Colonic mucosa (tissue), 4 donors: ENCODE measurements at places on chromosomes 2 and 18. TPM values are rescaled to one million over a fixed set of nuclear protein-coding genes. Genes with fewer than 3 reads are reported as not detected.

C18orf32 gene
- 63.6 TPM for total RNA-seq

COLEC12 gene
- total RNA-seq = 4.7 TPM

FAM237A gene
- not detected for total RNA-seq

PRKAG3 gene
- not detected for total RNA-seq

EGR4 gene
- not detected for total RNA-seq

AOX1 gene
- 3.3 TPM for total RNA-seq

ERBB4 gene
- total RNA-seq = 0.05 TPM

SLC4A3 gene
- total RNA-seq = 0.72 TPM

SLC16A14 gene
- 5.3 TPM for total RNA-seq

CXCR1 gene
- total RNA-seq = not detected

TFPI gene
- 8.8 TPM for total RNA-seq

DCAF17 gene
- total RNA-seq = 9.7 TPM

KRTCAP3 gene
- 91.8 TPM for total RNA-seq

CABYR gene
- total RNA-seq = 1.6 TPM

COX5B gene
- total RNA-seq = 720 TPM

STAT4 gene
- total RNA-seq = 2.1 TPM

ATL2 gene
- total RNA-seq = 54.9 TPM

TWIST2 gene
- 2.7 TPM for total RNA-seq

DUSP2 gene
- 5.1 TPM for total RNA-seq

EML4 gene
- 103 TPM for total RNA-seq

INO80D gene
- 20.2 TPM for total RNA-seq

ACADL gene
- 0.12 TPM for total RNA-seq

DCC gene
- 0.10 TPM for total RNA-seq

COLEC11 gene
- 0.47 TPM for total RNA-seq
